ENCODE measurements at places on chromosomes 11 and 22. TPM values are rescaled to one million over a fixed set of nuclear protein-coding genes. Genes with fewer than 3 reads are reported as not detected.
A peak's percentile ranks its signal among the peaks of the same experiment; 100 is the strongest.

Gene GRIK4
- under 0.01 TPM for total RNA-seq

Gene MTA2
- 105 TPM for total RNA-seq

Gene SPON1
- total RNA-seq = 0.72 TPM

Gene OR52I2
- total RNA-seq = not detected

Gene PNPLA5
- not detected for total RNA-seq

Gene B3GAT3
- total RNA-seq = 27.1 TPM

Gene SSTR3
- not detected for total RNA-seq

Gene FLRT1
- total RNA-seq = 0.29 TPM

Gene ABTB2
- total RNA-seq = 5.1 TPM

Gene FOLH1
- not detected for total RNA-seq

Gene ANO1
- total RNA-seq = not detected

Gene AGBL2
- 2.2 TPM for total RNA-seq

Gene SYT13
- total RNA-seq = under 0.01 TPM

DNA sequence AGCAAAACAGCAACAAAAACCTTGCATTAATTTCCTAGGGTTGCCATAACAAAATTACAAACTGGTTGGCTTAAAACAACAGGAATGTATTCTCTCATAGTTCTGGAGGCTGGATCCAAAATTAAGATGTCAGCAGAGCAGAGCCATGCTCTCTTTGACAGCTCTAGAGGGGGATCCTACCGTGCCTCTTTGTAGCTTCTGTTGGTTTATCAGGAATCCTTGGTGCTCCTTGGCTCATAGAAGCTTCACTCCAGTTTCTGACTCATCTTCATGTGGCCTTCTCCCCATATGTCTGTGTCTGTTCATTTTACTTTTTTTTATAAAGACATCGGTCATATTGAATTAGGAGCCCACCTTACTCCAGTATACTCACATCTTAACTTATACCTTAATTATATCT is 90.5 kb upstream of the POU2AF2 start:
- H3K27me3 ChIP-seq = no peaks in the 10 kb centered on the region
- no peak for DNase-seq
- no peak overlapping the region for H3K4me3 ChIP-seq
- H3K27ac ChIP-seq = no peak overlapping the region
- H3K36me3 ChIP-seq = no peaks in the 10 kb centered on the region

GRCh38 chr22:21903283-21903682 is 35.8 kb upstream of the MAPK1 start:
- H3K27ac ChIP-seq = no peak overlapping the region
- no peak for DNase-seq
- H3K4me1 ChIP-seq = no peaks in the 10 kb centered on the region
- no peaks in the 10 kb centered on the region for H3K36me3 ChIP-seq

- H3K27ac ChIP-seq = no peak overlapping the region
- H3K4me3 ChIP-seq = no peak overlapping the region
- DNase-seq = peak; percentile 87
- no peaks in the 10 kb centered on the region for H3K36me3 ChIP-seq
- H3K4me1 ChIP-seq = no peaks in the 10 kb centered on the region
Measured at GRCh38 chr22:45579306-45579705, 76.6 kb downstream of the FBLN1 start.

DNA sequence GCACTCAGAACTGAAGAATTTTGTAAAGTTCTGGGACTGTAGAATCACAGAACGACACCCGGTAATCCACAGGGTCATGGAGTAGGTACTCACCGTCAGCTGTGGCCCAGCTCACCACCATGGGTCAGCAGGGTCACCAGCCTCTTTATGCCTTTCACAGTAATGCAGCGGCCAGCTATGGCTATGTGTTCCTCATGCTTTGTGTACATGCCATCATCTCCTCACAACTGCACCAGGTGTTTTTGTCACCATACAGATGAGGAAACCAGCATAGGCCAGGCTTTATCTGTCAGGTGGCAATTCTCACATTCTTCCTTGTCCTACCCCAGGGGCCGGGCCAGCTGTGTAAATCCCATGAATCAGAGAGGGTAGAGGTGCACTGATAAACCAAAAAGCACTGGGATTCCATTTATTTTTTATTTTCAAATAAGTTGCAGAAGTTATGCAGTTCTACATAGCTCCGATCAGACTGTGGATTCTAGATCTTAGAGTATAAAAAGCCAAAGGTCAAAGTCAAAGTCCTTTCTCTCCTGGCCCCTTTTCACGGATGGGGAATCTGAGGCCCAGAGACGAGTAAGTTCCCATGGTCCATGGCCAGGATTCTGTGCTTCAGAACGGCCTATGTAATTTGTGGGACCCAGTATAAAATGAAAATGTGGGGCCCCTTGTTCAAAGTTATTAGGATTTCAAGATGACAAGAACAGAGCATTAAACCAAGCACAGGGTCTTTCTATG is 17.5 kb downstream of the TSKU start:
- peaks cover 39% of the 10 kb centered on the region for H3K4me1 ChIP-seq
- DNase-seq = no peak
- H3K36me3 ChIP-seq = peaks cover 6% of the 10 kb centered on the region
- no peak overlapping the region for H3K4me3 ChIP-seq

DNA sequence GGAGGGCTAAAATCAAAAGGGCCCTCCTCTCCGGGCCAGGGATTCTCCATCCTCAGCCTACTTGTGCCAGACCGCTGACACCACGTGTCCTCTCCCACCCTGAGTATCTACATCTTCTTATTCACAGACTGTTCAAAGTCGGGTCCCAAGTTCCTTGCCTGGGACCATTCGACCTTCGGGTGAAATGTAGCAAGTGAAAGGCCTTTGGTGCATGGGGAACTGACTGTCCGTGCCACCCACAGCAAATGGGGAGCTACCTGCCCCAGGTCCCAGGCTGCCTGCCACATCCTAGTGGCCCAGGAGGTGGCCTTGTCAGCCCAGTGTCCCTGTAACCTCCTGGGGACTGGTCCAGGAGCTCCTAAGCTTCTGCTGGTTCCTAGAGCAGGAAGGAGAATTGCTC is 67.3 kb downstream of the RTL6 start:
- no peak for DNase-seq
- no peak overlapping the region for H3K27ac ChIP-seq
- H3K36me3 ChIP-seq = no peaks in the 10 kb centered on the region
- H3K4me1 ChIP-seq = no peaks in the 10 kb centered on the region

GRCh38 chr11:119357074-119357473 is 10.6 kb upstream of the MFRP start:
- peaks cover under 1% of the 10 kb centered on the region for H3K27me3 ChIP-seq
- DNase-seq = no peak
- H3K4me3 ChIP-seq = peak overlapping the region; percentile 82
- H3K36me3 ChIP-seq = no peaks in the 10 kb centered on the region
- H3K27ac ChIP-seq = no peak overlapping the region

DNA sequence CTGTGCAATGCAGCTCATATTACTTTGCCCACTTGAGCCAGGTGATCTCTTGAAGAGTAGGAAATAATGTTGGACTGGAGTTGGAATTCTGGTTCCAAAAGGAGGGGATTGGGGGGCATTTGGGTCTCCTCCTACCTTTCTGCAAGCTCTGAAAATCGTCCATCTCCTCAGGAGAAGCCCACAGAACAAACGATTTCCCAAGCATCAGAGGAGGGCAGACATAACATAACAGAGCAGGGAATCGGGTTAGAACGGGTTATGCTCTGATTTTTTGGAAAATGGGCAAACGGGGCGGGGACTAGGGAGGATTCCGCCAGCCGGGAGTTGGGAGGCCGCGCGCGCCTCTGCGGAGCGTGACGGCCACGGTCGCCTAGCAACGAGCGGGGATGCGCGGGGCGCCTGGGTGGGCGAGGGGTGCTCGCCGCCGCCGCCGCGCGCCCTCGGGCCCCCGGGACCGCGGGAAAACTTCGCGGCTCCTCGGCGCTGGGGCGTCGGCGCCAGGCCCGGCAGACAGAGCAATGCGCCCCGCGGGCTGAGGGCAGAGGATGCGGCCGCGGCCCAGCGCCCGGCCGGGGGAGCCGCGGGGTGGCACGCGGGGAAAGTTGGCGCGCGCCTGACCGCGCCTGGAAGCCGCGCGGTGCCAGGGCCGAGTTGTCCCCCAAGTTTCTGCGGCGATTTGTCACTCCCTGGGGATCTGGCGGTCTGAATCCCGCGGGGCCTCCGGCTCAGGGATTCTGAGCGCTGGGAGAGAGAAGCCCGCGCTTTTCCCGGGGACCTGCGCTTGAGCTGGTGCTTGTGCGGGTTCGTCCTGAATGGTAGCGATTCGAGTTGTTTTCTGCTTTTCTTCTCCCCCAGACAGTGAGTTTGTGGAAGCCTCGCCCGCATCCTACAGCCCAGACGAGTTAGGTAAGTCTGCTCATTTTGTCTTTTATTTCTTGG is 27.8 kb upstream of the AMOTL1 start:
- peaks cover 11% of the 10 kb centered on the region for H3K27me3 ChIP-seq
- H3K4me1 ChIP-seq = peaks cover 14% of the 10 kb centered on the region
- H3K27ac ChIP-seq = no peak overlapping the region
- peak overlapping the region; percentile 73 for H3K4me3 ChIP-seq

GRCh38 chr11:32033067-32033466 is 57.8 kb upstream of the RCN1 start:
- peaks cover 46% of the 10 kb centered on the region for H3K4me1 ChIP-seq
- no peaks in the 10 kb centered on the region for H3K27me3 ChIP-seq
- H3K36me3 ChIP-seq = no peaks in the 10 kb centered on the region

- no peak for DNase-seq
- peaks cover 4% of the 10 kb centered on the region for H3K27me3 ChIP-seq
- no peak overlapping the region for H3K4me3 ChIP-seq
Measured at GRCh38 chr11:61183645-61184044, 19.7 kb upstream of the PGA3 start.

GRCh38 chr11:16292167-16292859 is 64.0 kb downstream of the SOX6 start:
- no peak overlapping the region for H3K4me3 ChIP-seq
- H3K36me3 ChIP-seq = no peaks in the 10 kb centered on the region
- H3K27me3 ChIP-seq = no peaks in the 10 kb centered on the region
- H3K4me1 ChIP-seq = no peaks in the 10 kb centered on the region

DNA sequence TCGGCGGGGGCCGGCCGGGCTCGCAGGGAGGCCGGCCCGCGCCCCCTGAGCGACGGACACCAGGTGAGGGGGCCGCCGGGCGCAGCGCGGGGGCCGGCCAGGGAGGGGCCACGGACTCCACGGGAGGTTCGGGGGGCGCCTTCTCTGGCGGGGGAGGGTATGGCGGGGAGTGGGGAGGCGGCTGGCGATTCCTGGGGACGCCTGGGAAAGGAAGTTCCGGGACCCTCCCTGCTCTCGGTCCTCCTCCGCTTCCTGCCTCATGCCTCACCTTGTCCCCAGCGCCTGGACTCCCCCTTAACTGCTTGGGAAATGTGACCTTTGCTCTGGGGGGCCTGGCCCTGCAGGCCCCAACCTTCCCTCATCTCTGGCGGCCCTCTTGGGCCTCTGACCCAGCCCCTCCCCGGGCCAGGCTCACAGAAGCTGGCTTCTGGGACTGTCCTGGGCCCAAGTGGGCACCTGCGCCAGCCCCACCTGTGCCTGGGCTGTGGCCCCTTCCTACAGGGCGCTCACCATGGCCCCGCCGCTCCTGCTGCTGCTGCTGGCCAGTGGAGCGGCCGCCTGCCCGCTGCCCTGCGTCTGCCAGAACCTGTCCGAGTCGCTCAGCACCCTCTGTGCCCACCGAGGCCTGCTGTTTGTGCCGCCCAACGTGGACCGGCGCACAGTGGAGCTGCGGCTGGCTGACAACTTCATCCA is 516 bp downstream of the LRFN4 start:
- no peaks in the 10 kb centered on the region for H3K36me3 ChIP-seq
- DNase-seq = peak; percentile 96
- no peaks in the 10 kb centered on the region for H3K27me3 ChIP-seq
- peak overlapping the region; percentile 85 for H3K4me3 ChIP-seq
- no peak overlapping the region for H3K27ac ChIP-seq
- peaks cover 6% of the 10 kb centered on the region for H3K4me1 ChIP-seq

- no peak overlapping the region for H3K27ac ChIP-seq
- no peak overlapping the region for H3K4me3 ChIP-seq
- H3K36me3 ChIP-seq = no peaks in the 10 kb centered on the region
- H3K27me3 ChIP-seq = no peaks in the 10 kb centered on the region
- peak; percentile 49 for DNase-seq
Measured at GRCh38 chr22:48743601-48744282, 1083.9 kb downstream of the BRD1 start.

DNA sequence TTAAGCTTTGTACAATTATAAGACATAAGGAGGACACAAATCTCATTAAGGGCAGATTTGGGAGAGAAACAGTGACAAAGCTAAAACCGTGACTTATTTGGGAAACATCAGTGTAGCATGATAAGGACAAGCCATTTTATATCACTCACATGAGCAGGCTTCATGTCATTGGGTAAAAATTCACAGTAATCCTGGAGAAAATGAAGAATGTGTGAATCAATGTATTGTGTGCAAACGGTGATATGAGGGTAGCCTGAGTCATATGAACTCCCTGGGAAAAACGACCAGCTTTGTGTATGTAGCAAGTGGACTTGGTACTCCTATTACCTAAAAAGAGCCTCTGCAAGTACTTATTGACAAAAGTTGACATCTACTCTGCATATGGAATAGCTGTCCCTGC is 6.0 kb upstream of the TRIM34 start:
- no peak overlapping the region for H3K4me3 ChIP-seq
- H3K27me3 ChIP-seq = no peaks in the 10 kb centered on the region
- H3K36me3 ChIP-seq = no peaks in the 10 kb centered on the region
- H3K4me1 ChIP-seq = peaks cover 37% of the 10 kb centered on the region
- peak overlapping the region; percentile 97 for H3K27ac ChIP-seq
- peak; percentile 86 for DNase-seq

DNA sequence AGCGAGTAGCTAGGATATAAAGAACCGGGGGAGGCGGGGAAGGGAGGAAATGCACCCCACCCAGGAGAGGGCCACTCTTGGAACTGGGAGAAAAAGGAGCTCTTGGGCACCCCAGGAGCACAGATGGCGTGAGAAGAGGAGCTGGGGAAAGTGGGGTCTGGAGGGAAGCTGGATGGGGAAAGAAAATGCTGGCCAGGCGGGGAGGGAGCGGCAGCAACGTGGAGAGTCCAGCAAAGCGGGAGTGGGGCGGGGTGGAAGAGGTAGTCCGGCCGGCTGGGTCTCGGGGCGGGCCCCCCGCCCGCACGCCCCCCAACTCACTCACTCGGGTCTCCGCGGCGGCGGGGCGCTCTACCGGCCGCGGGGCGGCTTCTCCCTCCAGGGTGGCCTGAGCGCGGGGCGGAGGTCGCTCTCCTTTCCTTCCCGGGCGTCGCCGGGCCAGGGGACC is 522 bp downstream of the TOB2 start:
- H3K4me3 ChIP-seq = peak overlapping the region; percentile 88
- peak overlapping the region; percentile 98 for H3K27ac ChIP-seq
- no peaks in the 10 kb centered on the region for H3K27me3 ChIP-seq
- peaks cover 13% of the 10 kb centered on the region for H3K36me3 ChIP-seq
- DNase-seq = peak; percentile 36

DNA sequence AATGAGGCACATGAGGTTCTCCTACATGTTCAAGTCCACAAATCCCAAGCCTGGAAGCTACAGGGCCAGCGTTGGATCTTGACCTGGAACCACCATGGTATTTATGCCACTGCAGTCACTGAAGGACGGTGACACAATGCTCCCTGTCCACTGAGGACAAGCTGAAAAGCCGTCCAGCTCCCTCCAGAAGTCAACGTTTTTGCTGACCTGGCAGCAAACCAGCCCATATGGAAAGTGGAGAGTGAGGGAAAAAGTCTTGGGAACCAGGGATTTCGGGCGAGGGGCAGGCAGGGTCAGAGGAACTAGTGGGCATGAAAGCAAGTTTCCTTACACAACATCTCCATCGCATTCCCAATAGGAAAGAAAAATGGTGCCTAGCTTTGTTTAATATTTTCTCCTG is 33.3 kb downstream of the OPCML start:
- no peak overlapping the region for H3K27ac ChIP-seq
- no peaks in the 10 kb centered on the region for H3K27me3 ChIP-seq
- DNase-seq = no peak
- H3K4me1 ChIP-seq = no peaks in the 10 kb centered on the region
- H3K4me3 ChIP-seq = no peak overlapping the region

All from osteoblast (primary cell).